GM23338 (cell line): ENCODE measurements at places on chromosomes 13 and 19.

DNA sequence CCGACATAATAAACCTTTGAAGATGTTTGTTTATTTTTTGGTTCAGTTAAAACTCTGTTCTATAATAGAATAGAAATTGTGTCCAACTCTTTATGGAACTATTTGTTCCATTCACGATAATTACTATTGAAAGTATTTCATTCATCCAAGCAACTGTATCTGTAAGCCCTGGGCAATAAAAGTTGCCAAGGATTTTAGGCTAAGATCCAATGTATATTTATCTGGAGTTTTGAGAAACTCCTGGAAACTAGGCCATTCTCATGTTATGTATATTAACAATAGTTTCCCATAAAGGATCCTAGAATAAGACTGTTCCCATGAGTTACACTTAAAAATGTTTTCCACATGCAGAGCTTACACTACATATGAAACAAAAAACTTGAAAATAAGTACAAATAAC is 261.6 kb downstream of the SLITRK6 start:
- no peak overlapping the region for H3K4me3 ChIP-seq
- H3K27me3 ChIP-seq: no peaks in the 10 kb centered on the region
- no peaks in the 10 kb centered on the region for H3K4me1 ChIP-seq
- H3K27ac ChIP-seq: no peak overlapping the region
- DNase-seq: no peak

DNA sequence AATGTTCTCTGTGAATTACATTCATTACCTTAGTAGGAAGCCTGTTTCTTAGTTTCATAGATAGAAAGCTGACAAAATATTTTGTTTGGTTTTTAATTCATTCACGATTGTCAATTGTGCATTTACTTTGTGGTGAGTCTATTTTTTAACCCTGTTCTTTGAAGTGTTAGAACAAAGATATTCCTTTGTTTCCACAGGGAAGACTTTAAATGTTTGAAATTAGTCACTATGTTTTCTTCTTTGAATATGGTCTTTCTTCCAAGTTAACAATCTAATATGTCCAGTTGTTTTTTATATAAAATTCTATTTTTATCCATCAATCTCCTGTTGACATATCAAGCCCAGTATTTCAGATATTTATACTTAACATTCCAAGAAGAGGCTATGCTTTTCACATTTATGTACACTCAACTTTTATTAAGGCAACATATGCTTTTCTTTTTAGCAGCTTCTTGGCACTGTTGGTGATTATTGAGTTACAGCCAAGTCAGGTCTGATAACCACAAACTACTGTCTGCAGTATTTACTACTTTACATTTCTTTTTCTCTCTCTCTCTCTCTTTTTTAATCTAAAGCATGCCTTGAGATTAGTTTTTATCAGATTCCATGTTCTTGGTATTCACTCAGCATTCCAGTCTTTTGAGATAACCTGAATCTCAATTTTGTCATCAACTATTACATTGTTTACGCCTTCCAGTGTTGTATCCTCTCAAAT is 812.8 kb upstream of the SLC10A2 start:
- H3K4me1 ChIP-seq: no peaks in the 10 kb centered on the region
- H3K36me3 ChIP-seq: no peaks in the 10 kb centered on the region
- H3K27ac ChIP-seq: no peak overlapping the region
- H3K4me3 ChIP-seq: no peak overlapping the region
- H3K27me3 ChIP-seq: no peaks in the 10 kb centered on the region
- DNase-seq: no peak

GRCh38 chr13:99301913-99302636 is 5.1 kb downstream of the GPR183 start:
- no peak overlapping the region for H3K27ac ChIP-seq
- no peak for DNase-seq
- H3K36me3 ChIP-seq: no peaks in the 10 kb centered on the region
- H3K4me1 ChIP-seq: no peaks in the 10 kb centered on the region
- H3K4me3 ChIP-seq: no peak overlapping the region

DNA sequence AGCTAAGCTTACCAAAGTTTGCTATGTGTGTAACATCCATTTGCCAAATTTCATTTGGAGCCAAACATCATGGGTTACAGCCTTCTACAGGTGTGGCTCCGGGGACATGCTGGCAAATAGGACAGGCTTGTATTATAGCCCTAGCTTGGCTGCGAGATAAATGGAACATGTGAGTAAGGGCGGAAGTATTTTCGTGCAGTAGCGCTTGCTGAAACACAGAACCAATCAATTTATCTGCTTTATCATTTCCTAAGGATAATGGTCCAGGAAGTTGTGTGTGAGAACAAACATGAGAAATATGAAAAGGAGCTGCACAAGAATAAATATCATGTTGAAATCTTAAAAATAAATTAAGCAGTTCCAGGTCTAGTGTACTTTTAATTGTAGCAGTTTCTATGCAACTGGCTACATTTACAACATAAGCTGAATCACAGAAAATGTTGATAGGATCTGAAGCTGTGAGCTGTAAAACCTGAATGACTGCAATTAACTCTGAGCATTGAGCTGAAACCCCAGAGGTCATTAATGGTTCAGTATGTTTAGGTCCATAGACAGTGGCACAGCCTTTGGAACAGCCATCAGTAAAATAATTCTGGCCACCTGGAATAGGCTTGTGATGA is 22.2 kb upstream of the ZNF100 start:
- no peak for DNase-seq

DNA sequence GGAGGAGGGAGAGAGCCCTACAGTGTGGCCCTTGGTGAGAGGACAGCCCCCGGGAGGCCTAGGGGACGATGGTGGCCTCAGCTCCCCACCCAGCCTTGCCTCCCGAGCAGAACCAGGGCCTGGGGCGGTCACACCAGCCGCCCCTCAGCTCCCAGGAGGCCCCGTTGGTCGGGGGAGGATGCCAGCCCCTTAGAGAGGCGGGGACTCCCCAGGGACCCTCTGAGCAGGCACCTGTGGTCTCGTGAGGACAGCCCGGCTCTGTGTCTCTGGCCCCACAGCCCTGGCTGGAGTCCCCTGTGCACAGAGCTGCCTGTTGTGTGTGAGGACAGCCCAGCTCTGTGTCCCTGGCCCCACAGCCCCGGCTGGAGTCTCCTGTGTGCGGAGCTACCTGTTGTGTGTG is 158.8 kb downstream of the KDM4B start:
- H3K4me3 ChIP-seq: no peak overlapping the region
- H3K4me1 ChIP-seq: peaks cover 33% of the 10 kb centered on the region
- no peak for DNase-seq
- H3K36me3 ChIP-seq: no peaks in the 10 kb centered on the region
- H3K27me3 ChIP-seq: no peaks in the 10 kb centered on the region

- no peaks in the 10 kb centered on the region for H3K36me3 ChIP-seq
- no peak overlapping the region for H3K27ac ChIP-seq
- DNase-seq: peak; percentile 98
- H3K4me3 ChIP-seq: peak overlapping the region; percentile 52
- 0 out of 2 replicates have a peak, but pooled peaks cover 5% of the 10 kb centered on the region for H3K27me3 ChIP-seq
These were observed 9.7 kb upstream of the LYPD3 start for GRCh38 chr19:43474986-43475705.

- no peak overlapping the region for H3K4me3 ChIP-seq
- no peak for DNase-seq
- H3K36me3 ChIP-seq: no peaks in the 10 kb centered on the region
- H3K27ac ChIP-seq: no peak overlapping the region
- H3K27me3 ChIP-seq: no peaks in the 10 kb centered on the region
These were observed 5.9 kb downstream of the STARD13 start for GRCh38 chr13:33279414-33280278.

- no peak for DNase-seq
- no peak overlapping the region for H3K4me3 ChIP-seq
- H3K36me3 ChIP-seq: no peaks in the 10 kb centered on the region; the same call in 1 of the 2 replicates
- H3K27me3 ChIP-seq: peaks cover 13% of the 10 kb centered on the region; the same call in 1 of the 2 replicates
- peaks cover 13% of the 10 kb centered on the region for H3K4me1 ChIP-seq
These were observed 106.8 kb downstream of the KCTD15 start for GRCh38 chr19:33903489-33903850.

DNA sequence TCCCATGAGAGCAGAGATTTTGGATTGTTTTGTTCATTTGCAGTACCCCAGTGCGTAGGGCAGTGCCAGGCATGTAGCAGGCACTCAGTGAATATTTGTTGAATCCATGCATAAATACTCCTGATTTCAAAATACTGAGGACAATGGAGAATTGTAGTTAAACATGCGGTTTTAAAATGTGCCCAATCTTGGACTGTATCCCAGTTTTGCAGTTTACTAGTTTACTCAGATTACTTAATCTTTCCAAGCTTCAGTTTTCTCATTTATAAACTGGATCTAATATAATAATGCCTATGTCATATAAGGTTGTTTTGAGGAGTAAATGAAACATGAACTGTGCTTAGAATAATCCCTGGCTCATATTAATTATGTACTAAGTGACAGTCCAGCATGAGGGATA is 39.0 kb downstream of the RCBTB2 start:
- H3K27ac ChIP-seq: no peak overlapping the region
- peaks cover 9% of the 10 kb centered on the region; the same call in 1 of the 2 replicates for H3K4me1 ChIP-seq
- H3K36me3 ChIP-seq: no peaks in the 10 kb centered on the region
- no peaks in the 10 kb centered on the region for H3K27me3 ChIP-seq

DNA sequence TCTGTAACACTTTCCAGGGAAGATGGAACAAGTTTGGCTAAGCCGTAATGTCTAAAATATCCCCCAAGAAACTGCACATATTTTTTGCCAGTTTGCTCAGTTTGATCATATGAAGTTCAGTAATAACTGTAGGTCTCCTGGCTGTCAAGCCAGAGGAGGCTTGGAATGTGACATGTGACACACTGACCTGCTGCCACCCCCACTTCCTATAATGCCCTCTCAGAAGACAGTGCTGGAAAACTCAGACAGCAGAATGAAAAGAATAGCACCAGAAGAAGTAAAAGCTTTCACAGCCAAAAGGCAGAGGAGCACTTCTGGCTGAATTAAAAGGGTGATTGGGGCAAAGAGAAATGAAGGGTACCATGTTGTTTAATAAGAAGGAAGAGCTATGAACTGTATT is 67.4 kb upstream of the UBAC2 start:
- no peaks in the 10 kb centered on the region for H3K27me3 ChIP-seq
- H3K4me3 ChIP-seq: no peak overlapping the region
- no peaks in the 10 kb centered on the region for H3K36me3 ChIP-seq
- DNase-seq: no peak
- H3K27ac ChIP-seq: no peak overlapping the region
- no peaks in the 10 kb centered on the region for H3K4me1 ChIP-seq

DNA sequence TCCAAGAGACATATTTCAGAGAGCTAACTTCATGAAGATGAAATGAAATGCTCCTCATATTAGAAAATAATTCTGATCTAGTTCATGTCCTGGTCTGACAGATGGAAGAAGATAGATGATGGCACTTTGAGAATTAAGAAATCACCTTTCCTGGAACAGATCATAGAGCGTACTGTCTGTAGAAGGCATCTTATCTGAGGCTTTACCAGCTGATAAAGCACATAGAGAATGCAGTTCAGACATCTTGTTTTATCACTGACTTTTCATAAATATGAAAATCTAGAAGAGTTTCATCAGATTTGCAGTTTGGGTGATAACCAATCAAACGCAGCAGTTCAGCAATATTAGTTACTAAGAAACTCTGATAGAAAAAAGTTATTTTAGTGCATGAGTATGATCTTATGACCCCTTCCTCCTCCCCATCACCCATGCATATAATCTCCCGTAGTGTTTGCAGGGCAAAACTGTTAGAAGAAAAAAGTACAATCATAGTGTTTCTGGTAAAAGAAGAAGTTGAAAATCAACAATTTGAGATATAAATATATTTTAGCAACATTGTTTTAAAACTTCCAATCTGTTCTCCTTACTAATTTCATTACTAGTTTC is 585.2 kb downstream of the PCDH9 start:
- no peaks in the 10 kb centered on the region for H3K4me1 ChIP-seq
- H3K27me3 ChIP-seq: no peaks in the 10 kb centered on the region
- DNase-seq: no peak
- H3K27ac ChIP-seq: no peak overlapping the region

- no peaks in the 10 kb centered on the region for H3K4me1 ChIP-seq
- DNase-seq: no peak
- H3K4me3 ChIP-seq: no peak overlapping the region
- H3K27ac ChIP-seq: 0 out of 2 replicates have a peak overlapping the region, but pooled peaks have one; percentile 29
- H3K27me3 ChIP-seq: no peaks in the 10 kb centered on the region
These were observed 36.0 kb upstream of the MIR17HG start for GRCh38 chr13:91311491-91311890.

DNA sequence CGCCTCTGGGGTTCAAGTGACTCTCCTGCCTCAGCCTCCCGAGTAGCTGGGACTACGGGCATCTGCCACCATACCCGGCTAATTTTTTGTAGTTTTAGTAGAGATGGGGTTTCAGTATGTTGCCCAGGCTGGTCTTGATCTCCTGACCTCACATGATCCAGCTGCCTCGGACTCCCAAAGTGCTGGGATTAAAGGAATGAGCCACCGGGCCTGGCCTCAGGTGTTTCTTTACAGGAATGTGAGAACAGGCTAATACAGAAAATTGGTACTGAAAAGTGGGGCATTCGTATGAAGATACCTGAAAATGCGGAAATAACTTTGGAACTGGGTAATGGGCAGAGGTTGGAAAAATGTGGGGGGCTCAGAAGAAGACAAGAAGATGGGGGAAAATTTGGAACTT is 2.8 kb upstream of the CDC16 start:
- no peak overlapping the region for H3K27ac ChIP-seq
- H3K27me3 ChIP-seq: no peaks in the 10 kb centered on the region
- H3K36me3 ChIP-seq: 0 out of 2 replicates have a peak, but pooled peaks cover 3% of the 10 kb centered on the region
- no peak for DNase-seq

GRCh38 chr13:99294958-99295357 is 12.2 kb downstream of the GPR183 start:
- no peak overlapping the region for H3K27ac ChIP-seq
- no peaks in the 10 kb centered on the region for H3K27me3 ChIP-seq

DNA sequence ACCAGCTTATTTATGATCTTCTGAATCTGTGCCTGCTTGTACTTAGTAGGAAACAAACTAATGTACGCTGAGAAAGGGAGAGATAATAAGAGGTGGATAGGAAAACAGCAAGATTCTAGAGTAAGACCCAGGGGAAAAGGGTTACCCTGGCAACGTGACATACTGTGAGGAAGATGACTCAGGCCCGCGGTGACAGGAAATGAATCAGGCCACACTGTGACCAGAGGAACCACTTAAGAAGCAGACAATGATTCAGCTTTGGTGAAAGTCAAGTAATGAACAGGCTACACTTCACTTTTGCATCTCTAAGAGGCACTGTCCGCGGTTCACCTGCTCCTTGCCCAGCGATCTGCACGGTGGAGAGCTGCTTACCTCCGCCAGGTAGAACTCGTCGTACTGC is 158.2 kb downstream of the NALCN start:
- H3K27ac ChIP-seq: no peak overlapping the region
- no peaks in the 10 kb centered on the region for H3K4me1 ChIP-seq
- H3K27me3 ChIP-seq: no peaks in the 10 kb centered on the region
- no peak overlapping the region for H3K4me3 ChIP-seq
- DNase-seq: peak; percentile 22
- H3K36me3 ChIP-seq: no peaks in the 10 kb centered on the region
